Cortex of kidney (tissue), 1 donor: ENCODE measurements at places on chromosomes 7 and 10.

- no peak for DNase-seq
These were observed 91.4 kb upstream of the DIP2C start for GRCh38 chr10:780536-781524.

- no peak for DNase-seq
These were observed 48.2 kb upstream of the CREB5 start for GRCh38 chr7:28364082-28364481.

GRCh38 chr10:31118556-31118955 is 86.9 kb upstream of the ZNF438 start:
- DNase-seq = no peak

GRCh38 chr7:26115650-26116049 is 36.3 kb upstream of the NFE2L3 start:
- no peak for DNase-seq

GRCh38 chr7:51090411-51090810 is 226.2 kb downstream of the COBL start:
- no peak for DNase-seq

DNA sequence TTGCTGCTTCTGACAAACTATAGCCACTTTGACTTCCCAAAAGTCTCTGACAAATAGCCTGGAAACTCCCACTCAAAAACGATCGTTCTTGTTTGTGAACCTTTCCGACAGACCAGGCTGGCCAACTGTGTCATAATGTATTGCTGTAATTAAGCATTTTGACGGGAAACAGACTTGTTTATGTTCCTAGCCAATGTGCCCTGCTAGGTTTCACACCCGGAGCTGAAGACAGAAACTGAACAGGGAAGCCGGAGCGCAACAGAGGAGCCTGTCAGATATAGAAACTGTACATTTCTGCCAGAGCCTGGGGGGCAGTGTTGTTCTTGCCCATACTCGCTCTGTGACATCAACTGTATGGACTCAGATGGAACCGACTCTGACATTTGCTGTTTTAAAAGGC is 55.3 kb upstream of the C7orf33 start:
- no peak for DNase-seq

- DNase-seq = no peak
These were observed 5.2 kb downstream of the TAX1BP1 start for GRCh38 chr7:27745064-27745583.

- no peak for DNase-seq
These were observed 851.5 kb upstream of the COBL start for GRCh38 chr7:52168085-52168484.

- DNase-seq = no peak
These were observed 818 bp upstream of the SUPV3L1 start for GRCh38 chr10:69179089-69179742.

DNA sequence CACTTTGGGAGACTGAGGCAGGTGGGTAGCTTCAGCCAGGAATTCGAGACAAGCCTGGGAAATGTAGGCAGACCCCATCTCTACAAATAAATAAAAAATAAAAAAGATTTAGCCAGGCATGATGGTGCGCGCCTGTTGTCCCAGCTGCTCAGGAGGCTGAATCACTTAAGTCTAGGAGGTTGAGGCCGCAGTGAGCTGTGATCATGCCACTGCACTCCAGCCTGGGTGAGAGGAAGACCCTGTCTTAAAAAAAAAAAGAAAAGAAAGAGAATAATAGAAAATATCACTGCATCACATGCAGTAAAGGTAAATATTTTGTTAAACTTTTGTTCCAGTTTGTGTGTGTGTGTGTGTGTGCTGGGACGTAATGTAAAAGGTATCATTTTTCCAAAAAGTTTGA is 3.0 kb downstream of the STRIP2 start:
- DNase-seq = no peak

DNA sequence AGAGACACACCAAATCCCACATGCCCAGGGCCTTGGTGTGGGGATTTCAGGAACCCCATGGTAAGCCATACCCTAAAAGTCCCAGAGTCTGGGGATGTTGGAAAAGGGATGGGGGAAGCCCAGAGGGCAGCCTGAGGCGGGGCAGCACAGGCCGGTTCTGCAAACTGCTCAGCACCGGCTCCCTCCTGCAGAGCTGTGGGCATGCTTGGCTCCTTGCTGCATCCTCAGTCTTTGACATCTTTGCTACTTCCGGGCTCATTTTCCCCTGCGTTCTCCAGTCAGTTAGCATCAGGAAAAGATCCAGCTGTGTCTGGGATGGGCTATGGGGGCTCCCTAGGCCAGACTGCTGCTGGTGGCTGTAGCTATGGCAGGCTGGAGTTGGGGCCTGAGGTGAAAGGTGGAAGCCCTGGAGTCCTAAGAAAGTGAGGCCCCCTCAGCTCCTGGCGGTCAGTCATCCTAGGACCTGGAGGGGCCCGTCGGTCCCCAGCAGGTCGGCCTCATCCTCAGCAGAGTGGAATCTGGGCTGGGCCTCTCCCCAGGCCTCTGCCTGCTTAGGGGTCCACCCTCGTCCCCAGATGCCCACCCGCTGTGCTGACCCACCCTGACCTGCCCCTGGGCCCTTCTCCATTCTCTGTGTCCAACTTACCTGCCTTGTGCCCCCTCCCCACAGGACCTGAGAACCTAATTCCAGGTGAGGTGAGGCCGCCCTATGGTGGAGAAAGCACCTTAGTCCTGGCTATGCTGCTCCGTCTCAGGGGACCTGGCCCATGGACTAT is 9.3 kb downstream of the TBATA start:
- no peak for DNase-seq

DNA sequence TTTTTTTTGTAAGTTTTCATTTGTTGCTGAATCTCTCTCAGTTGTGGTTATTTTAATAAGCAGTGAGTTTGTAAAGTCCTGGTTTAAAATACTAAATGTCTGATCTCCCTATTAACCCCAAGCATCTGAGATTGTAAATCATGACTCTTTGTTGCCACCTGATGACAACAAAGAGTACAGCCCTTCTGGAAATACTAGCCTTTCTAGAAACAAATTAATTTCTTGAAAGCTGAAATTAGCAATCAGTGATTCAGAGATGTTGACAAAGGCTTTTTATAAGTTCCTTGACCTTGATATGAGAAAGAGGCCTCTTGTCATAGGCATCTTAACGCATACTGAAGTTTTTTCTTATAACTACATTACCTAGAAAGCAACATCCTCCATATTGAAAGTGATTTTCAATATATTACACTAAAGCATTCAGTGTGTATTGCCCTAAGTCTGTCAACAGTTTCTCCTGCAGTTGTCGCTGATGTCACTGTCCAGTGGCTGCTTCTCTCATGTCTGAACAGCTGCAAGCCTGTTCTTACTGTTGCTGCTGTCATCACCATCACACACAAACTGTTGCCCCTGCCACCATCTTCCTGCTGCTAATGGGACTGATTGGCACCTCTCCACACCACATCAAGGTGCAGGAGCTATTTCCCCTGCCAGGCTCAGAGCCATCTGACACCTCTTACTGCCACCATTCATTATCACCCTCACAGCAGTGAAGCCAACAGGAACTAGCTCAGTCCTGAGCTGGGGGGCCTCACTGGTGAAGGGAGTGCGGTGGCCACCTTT is 95.1 kb upstream of the LRGUK start:
- DNase-seq = no peak

DNA sequence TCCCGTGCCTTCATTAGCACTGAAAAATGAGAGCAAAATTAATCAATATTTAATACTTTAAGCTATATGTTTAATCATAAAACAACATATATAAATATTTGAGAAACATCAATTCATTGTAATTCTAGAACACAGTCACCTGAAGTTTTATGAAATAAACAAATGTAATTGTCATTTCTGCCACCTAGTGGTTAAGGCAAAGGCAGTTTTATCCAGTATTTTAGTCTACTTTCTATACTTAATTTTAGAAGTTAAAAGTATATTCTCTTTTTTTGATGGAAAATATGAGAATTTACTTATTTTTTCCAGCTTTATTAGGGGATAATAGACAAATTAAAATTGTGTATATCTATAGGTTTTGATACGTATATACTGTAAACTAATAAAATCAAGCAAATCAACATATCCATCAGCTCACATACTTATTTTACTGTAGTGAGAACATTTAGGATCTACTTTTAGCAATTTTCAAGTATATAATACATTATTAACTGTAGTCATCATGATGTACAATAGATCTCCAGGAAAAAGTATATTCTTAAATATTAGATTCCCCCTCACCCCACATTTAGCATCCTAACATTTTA is 16.9 kb downstream of the PCGF6 start:
- DNase-seq = no peak

DNA sequence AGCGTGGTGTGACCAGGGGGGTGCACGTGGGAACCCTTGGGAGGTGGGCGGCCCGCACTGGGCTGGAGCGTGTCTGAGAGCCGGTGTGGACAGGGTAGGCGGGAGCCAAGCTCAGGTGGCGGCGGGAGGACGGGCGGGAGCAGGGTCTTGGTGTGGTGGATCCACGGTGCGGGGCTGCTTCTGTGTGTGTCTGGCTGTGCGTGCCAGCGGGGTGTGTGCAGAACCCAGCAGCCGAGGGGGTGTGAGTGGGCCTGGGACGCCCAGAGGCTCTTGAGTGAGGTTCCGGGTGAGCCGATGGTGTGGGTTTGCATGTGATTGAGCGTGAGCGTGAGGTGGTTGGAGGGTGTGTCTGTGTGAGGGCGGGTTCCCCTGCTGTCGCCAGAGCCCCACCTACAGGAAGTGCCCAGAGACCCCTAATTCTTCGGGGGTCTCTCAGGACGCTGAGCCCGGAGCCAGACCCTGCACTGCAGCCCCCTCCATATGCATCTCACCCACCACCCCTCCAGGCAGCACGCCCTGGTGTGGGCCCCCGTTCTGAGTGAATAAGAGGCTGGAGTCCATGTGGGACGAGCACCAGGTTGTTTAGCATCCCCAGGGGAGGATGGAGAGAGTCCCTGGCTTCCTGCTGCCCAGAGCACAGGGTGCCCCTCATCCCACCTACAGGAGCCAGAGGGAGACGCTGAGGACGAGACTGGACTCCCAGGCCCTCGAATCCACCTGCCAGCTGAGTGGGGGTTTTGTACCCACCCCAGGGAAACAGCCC is 78.2 kb downstream of the ELFN1 start:
- DNase-seq = no peak

DNA sequence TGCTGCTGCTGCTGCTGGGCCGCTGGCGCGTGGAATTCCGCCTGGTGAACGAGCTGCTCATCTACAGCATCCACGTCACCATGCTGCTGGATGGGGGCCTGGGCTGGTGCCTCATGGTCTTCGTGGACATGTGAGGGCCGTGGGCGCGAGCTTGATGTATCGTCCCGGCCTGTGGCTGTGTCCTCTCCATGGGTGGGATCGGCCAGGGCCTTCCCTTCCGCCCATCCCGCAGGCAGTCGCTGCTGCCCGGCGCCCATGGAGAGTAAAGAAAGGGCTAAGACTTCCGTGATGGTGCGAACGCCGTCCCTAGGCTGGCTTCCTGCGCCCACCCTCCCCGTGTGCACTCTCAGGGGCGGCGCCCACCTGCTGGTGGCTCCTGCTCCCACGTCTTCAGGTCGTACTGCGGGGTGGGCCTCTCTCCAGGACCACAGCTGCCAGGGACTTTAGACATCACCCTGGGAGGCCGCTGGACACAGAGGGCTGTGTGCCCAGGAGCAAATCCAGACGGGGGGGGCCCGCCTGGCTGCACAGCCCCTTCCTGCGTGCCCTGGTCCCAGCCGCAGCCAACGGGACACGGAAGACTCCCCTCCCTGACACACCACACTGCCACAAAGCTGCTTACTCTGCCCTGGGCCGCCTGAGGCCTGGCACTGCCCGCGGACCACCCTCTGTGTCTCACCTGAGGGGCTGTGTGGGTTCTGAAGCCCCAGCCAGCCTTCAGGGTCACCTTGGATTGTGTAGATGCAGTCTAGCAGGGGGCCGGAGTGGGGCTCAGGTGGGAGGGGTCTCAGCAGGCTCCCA is 167.5 kb downstream of the SEPTIN7 start:
- no peak for DNase-seq

- DNase-seq = no peak
These were observed 50.9 kb downstream of the MCU start for GRCh38 chr10:72742797-72743196.

GRCh38 chr10:130769146-130770017 is 542.1 kb downstream of the TCERG1L start:
- no peak for DNase-seq

- no peak for DNase-seq
These were observed 689.7 kb downstream of the SUGCT start for GRCh38 chr7:40824461-40824860.

GRCh38 chr7:25821225-25821624 is 330.8 kb upstream of the NFE2L3 start:
- DNase-seq = no peak

DNA sequence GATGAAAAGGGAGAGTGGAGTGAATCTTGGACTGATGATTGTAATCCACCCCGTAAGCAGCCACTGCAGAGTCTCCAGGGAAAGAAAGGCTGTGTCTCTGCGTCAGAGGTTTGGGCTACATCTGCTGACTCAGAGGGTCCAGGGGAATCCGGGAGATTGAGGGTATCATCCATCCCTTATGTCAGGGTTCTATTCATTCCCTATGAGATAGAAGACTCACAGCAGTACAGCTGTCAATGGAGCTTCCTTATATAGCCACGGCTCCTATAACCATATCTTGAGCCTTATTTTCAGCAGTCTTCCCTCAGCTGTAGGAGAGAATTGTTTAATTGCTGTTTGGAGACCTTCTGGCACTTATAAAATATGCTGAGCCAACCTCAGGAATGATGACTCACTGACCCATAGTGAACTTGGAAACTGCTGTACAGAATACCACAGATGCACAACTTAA is 558.2 kb upstream of the PFKP start:
- no peak for DNase-seq

DNA sequence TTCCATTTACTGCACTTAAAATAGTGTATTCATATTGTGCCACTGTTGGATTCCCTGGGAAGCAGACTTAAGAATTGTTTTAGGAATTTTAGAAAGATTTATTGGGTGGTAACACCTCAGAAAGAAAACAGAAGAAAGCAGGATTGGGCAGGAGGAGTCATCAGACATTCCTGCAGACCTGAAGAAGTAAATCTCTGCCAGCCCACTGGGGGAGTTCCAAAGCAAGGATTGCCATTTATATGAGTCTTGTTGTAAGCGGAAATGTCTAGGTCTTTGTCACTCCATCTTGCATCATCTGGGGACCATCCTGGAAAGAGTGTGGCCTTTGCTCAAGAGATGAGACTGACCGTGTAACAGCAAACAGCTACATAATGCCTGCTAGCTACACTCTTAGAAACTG is 947.6 kb upstream of the POT1 start:
- DNase-seq = no peak

DNA sequence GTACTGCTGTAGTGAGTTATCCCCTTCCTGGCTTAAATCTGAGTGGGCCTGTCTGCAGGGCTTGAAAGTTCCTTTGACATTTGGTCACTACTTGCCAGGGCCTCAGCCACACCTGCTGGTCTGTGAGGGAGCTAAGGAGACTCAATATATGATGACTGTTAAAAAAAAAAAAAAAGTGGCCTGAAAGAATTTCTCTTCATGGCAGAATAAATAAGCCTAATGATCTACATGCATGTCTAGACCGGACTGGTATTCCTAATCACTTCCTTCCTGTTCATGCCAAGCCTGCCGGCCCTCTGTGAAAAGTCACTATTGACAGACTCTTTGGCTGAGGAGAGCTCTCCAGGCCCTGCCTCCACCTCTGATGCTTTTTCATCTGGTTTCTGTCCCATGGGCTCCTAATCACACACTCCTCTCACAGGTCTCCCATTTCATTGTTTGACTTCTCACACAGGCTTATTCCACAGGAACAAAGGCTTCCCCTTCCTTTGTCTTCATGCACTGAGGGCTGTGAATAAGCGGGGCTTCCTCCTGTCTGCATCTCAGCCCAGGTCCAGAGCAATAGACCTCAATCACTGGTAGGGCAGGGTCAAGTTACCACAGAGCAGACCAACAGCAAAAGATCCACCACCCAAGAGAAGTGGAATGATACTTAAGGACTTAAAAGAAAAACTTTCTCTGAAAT is 99.1 kb upstream of the SEC61G start:
- DNase-seq = no peak
